ENCODE measurements at places on chromosomes 16 and 17.

- no peak for DNase-seq
Measured at GRCh38 chr16:86363057-86363490, 147.3 kb upstream of the FOXF1 start.

- no peak for DNase-seq
Measured at GRCh38 chr17:73924909-73925186, 278.6 kb upstream of the RPL38 start.

DNA sequence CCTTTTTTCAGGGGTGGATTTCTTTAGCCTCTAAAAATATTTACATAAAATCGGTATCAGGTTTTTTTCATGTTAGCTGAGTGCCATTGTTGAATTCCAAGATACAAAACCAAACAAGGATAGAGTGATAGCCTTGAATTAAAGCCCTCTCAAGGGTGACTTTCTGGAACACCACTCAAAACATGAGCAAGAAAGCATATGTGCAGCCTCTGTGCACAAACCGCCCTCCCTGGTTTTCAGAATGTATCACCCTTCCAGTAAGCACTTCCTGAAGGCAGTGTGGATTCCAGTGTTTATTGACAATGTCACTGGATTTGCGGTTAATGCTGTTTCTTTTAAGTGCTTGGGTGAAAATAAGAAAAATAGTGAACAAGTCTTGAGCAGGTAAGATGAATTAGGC, 597.7 kb downstream of the TMEM114 start:
- DNase-seq: no peak

- no peak for DNase-seq
Measured at GRCh38 chr16:67346341-67346740, 19.7 kb downstream of the LRRC36 start.

DNA sequence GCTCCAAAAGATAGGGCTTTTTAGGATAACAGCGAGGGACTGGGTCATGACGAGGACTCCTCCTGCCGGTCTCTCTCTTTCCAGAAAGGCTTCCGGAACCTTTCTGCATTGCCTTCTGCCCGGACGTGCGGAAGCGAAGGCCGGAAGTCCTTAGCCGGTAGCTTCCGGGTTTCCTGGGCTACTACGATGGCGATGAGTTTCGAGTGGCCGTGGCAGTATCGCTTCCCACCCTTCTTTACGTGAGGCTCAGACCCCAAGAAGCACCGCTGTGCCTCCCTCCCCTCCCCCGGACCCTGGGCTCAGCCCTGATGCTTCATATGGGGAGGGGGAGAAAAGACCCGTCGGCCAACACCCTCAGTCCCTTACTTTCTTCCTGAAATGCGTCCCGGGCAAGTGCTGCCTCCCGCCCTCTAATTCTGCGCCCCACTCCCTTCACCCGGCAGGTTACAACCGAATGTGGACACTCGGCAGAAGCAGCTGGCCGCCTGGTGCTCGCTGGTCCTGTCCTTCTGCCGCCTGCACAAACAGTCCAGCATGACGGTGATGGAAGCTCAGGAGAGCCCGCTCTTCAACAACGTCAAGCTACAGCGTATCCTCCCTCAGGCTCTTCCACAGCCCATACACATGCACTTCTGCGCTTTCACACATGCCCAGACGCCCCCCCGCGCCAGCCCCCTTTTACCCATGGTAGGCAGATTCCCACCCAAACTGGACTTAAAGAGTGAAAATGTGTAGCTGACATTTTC, at the start of gene VPS25:
VPS25 (plus strand) TSS at position 160 of the 746 bp plus-strand sequence; CDS start at position 187, 27 bp downstream.
- DNase-seq: peak; percentile 50

GRCh38 chr16:58636466-58636865, 6.8 kb upstream of the CNOT1 start:
- no peak for DNase-seq

- no peak for DNase-seq
Measured at GRCh38 chr16:89344458-89344834, 126.9 kb downstream of the ZNF778 start.

GRCh38 chr16:87149051-87149450, 168.1 kb downstream of the C16orf95 start:
- no peak for DNase-seq

DNA sequence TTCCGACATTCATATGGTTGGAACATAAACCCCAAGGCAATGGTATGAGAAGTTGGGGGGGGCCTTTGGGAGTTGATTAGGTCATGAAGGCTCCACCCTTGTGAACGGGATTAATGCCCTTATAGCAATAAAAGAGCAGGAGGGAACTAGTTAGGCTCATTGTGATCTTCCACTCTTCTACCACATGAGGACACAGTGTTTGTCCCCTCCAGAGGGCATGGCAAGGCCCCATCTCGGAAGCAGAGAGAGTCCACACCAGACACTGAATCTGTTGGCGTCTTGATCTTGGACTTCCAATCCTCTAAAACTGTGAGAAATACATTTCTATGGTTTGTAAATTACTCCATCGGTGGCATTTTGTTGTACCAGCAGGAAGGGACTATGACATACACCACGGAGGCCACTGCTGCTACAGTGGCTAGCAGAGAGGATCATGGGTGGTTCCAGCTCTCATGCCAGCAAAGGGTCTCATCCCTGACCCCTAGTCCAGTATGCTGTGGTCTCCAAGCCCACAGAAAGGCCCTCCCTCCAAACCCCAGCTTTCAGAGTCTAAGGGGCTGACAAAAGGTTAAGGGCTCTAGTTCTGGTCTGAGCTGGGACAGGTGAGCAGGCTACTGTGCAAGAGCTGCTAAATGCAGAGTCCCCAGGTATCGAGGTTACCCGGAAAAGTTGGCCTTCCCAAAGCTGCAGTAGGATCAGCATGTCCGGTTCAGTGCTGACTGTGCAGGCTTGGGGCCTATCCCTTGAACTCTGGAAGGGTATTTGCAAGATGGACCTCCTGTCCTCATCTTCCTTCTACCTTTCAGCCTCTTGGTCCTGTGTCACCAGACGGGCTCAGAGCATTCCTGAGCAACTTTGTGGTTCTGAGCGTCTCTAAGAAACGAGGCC, 12.2 kb downstream of the CCR7 start:
- no peak for DNase-seq

- DNase-seq: no peak
Measured at GRCh38 chr17:44353672-44354331, 8.7 kb downstream of the GRN start.

DNA sequence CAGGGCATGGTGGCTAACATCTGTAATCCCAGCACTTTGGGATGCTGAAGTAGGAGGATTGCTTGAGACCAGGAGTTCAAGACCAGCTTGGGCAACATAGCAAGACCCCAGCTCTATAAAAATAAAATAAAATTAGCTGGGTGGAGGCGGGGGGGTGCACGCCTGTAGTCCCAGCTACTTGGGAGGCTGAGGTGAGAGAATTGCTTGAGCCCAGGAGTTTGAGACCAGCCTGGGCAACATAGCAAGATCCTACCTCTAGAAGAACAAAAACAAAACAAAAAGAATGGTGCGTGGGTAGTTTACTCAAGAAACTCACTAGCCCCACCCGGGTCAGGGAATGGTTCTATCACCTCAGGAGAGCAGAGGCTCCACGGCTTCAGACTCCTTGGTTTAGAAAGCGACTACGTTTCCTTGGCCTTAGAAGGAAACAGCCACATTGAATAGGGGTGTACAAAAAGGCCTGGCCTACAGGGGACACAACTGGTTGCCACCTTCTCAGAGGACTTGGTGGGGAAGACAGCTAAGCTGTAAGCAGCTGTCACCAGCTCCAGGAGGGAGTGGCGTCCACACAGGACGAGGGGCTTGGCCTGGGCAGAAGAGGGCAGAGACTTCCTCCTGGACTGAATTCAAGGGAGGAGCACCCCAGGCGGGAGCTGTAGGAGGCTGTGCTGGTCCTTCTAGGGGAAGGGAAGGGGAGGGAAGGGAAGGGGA, 716 bp downstream of the TK1 start:
- DNase-seq: no peak

DNA sequence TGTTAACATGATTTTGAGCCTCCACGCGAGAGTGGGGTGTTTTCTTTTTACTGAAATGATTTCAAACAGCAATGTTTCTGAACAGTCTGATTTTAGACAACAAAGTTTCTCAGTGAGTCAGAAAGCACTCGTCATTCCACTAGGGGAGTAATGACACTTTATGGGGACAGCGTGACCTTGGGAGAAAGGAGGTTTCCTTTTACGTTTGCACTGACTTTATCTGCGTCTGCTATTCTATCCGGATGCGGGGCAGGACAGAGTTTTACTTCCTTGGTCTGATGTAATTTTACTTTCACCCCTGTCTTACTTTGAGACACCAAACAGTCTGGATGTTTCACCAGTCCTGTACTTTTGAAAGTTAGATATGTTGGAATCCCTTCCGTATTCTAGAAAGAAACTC, 20.7 kb downstream of the SLC47A1 start:
- DNase-seq: no peak

GRCh38 chr17:66564992-66565465, 262.6 kb downstream of the PRKCA start:
- no peak for DNase-seq

DNA sequence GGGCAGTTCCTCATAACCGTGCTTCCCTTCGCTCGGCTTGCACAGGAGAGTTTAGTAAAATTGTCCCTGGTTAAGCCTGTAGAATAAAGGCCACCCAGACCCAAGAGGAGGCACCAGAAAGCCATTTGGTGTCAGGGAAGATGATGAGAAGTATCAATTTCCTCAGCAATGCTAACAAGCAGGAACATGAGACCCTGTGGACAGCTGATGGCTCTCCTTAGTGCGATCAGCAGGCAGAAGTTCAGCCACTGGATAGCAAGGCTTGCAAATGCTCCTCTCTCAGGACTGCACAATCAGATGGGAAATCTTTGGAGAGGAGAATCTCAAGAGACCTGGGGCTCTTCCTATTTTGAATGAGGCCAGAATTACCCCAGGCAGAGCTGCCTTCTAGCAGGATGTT, 261.1 kb upstream of the DYNLRB2 start:
- DNase-seq: no peak

GRCh38 chr16:65343556-65343955, 221.7 kb upstream of the CDH11 start:
- no peak for DNase-seq

DNA sequence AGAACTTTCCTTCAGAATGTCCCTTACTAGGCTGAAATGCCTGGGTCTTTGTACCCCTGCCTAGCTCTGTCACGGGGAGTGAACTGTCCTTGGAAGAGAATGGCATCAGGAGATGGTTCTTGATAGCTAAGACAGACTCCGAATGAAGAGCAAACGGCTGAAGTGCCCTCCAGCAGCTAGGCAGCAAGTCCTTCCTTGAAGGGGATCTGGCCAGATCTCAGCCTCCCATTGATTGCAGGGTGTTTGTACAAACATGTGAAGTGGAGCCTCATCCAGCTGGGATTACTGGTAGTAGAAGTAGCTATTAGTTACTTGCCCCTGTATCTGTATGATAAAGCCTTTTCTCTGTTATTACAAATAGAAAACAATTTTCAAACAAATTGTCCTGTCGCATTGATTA, 30.9 kb downstream of the LRRC36 start:
- DNase-seq: no peak

- no peak for DNase-seq
Measured at GRCh38 chr16:2883458-2883908, 468 bp downstream of the FLYWCH2 start.

Data from stimulated activated CD4-positive, alpha-beta T cell treated with anti-CD3 and anti-CD28 coated beads, Interleukin-15, amount 100 ng/mL, for 1 hour (primary cell).